ENCODE measurements at places on chromosomes 6 and 20.

DNA sequence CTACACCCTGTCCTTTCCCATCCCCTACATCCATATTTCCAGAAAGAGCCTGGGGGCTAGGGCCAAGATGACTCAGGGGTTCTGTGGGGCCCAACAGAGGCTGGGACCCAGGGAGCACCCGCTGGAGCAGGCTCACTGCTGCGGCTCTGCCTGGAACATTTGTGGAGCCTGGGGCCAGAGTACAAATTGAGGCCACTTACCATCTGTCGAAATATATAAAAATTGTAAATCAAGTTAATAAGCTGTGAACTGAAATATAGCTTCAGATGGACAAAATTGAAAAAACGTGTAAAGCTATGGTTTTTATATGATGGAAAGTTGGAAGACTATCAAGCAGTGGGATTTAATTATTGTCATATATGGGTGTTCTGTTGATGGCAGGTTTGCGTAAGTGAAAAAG is 82.9 kb upstream of the ATXN1 start:
- DNase-seq: no peak

- no peak for DNase-seq
Observed at GRCh38 chr6:134432036-134432435, 114.1 kb upstream of the SGK1 start.

- DNase-seq: no peak
Observed at GRCh38 chr20:57250607-57251343, 15.7 kb downstream of the BMP7 start.

- DNase-seq: no peak
Observed at GRCh38 chr6:123518441-123519188, 118.1 kb downstream of the TRDN start.

GRCh38 chr6:107648983-107649382 is 159.1 kb downstream of the SOBP start:
- no peak for DNase-seq

GRCh38 chr6:160735523-160735922 is 33.5 kb downstream of the PLG start:
- DNase-seq: no peak

- no peak for DNase-seq
Observed at GRCh38 chr6:76510489-76510888, 438.0 kb upstream of the IMPG1 start.

DNA sequence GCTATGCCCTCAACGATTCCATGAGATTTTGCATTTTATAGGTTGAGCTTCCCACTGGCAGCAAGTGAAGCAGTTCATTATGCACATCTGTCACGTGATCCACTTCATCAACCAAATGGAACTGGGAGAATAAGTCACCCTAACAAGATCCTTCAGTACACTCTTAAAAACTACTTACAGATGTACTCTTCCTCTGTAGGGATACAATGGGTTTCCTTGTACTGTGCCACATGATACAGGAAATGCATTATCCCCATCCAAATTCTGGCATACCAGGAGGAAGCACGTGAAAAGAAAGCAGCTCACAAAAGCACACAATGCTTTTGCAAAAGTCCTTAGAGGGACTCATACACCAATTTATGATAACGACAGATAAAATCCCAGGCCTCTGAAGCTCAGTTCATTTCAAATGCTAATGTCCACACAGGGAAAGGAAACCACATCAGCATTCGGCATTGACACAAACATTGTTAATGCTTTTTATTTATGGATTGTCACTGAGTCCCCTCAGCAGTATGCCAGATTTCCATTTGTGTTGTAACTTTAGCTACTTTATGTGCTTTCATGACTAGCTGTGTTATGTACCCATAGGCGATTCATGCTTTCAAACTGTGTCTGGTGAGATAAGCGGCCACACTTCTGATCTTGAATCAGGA is 58.1 kb upstream of the REV3L start:
- DNase-seq: no peak

GRCh38 chr20:6663751-6664388 is 103.6 kb upstream of the BMP2 start:
- no peak for DNase-seq

DNA sequence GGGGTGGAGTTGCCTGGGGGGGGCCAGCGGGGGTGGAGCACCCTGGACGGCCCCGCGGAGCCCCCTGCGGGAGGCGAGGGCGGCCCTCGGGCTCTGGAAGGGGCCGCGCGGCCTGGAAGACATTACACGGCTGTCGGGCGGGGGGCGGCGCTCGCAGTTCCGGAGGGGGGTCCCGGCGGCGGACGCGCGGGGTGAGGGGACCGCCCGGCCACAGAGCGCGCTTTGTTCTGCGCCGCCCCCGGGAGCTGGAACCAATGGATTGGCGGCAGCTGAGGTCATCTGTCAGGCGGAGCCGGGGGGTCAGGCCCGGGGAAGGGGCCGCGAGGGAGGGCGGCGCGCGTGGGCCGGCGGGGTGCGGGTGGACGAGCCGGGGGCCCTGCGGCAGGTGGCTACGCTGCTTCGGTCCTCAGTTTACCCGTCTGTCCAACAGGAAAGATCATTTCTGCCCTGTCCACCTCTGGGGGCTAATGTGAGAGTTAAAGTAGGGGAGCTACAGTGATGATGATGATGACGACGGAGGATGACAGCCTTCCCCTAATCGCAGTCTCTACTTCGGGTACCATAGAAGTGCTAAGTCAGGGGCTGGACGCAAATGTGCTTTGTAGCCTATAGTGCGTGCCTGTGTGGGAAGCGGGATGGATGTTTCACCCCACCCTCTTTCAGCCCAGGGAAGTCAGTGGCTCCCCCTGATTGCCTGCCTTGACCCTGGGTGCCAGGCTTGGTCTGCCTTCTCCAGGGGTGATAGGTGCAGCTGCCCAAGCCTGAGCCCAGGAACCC is 10.4 kb downstream of the SRXN1 start:
- DNase-seq: no peak

DNA sequence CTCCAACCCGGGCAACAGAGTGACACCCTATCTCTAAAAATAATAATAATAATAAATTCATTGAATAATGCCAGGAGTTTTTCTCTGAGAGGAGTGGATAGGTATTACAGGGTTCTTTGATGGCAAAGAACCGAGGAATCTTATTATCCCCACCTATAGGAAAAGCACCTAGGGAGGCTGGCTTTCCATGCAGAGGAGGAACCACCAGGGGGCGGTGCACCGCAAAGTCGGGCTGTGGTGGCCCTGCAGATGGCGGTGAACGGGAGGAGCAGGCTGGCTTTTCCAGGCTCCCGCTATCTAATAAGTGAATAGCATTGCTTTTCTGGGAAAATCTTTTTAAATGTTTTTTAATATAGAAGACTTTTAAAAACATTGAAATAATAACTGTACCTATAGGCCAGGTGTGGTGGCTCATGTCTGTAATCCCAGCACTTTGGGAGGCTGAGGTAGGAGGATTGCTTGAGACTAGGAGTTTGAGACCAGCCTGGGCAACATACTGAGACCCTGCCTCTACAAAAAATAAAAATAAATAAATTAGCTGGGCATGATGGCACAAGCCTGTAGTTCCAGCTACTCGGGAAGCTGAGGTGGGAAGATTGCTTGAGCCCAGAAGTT is 864.2 kb downstream of the KIF16B start:
- peak; percentile 17 for DNase-seq

- no peak for DNase-seq
Observed at GRCh38 chr6:33983109-33983716, 162.7 kb downstream of the GRM4 start.

DNA sequence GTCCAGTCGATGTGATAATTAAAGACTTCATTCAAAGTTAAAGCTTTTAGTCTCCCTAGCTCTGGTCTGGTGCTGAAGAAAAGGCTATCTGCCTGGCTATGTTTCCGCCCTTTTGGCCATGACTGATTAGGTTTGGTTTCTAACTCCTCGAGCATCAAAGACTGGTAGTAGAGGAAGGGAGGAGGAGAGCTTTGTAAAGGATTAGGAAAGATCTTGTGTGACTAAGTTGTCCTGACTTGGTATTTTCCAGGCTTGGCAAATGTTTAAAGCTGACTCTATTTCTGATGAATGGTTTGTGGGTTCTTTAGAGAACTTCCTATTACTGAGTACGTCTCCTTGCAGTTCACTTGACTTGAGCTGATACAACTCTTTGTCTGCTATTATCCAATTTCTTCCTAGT is 312.9 kb downstream of the GJA1 start:
- DNase-seq: no peak

GRCh38 chr6:26595669-26596269 is 984 bp upstream of the ABT1 start:
- peak; percentile 65 for DNase-seq

DNA sequence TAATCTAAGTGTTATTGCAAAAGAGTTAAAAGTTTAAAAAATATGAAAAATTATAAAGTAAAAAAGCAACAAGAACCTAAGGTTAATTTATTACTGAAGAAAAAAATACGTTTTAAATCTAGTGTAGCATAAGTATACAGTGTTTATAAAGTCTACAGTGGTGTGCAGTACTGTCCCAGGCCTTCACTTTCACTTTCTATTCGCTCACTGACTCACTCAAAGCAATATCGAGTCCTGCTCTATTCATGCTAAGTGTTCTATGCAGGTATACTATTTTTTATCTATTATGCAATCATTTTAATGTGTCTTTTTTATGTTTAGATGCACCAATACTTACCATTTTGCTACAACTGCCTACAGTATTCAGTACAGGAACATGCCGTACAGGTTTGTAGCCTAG is 113.0 kb downstream of the MANEA start:
- no peak for DNase-seq

GRCh38 chr20:5260889-5261288 is 55.9 kb downstream of the PROKR2 start:
- DNase-seq: no peak

GRCh38 chr6:12200015-12200564 is 90.1 kb upstream of the EDN1 start:
- no peak for DNase-seq

GRCh38 chr6:13712599-13712898 is 914 bp upstream of the RANBP9 start:
- no peak for DNase-seq

DNA sequence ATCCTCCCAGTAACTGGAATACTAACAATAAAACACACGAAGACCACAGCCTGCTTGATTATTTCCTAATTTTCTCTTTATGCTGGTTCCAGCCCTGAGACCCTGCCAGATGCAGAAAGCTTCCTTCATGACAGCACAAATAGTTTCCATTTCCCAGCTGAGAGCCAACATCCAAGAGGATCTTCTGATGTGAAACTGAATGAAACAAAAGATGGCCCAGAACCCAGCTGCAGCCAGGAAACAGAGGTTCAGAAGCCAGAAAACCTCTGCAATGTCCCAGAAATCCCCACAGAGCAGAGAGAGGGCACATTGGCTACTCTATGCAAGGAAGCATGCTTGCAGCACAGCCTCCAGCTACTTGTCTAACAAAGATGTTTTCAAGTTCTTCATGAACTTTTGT is 61.8 kb upstream of the PLEKHG1 start:
- DNase-seq: no peak

DNA sequence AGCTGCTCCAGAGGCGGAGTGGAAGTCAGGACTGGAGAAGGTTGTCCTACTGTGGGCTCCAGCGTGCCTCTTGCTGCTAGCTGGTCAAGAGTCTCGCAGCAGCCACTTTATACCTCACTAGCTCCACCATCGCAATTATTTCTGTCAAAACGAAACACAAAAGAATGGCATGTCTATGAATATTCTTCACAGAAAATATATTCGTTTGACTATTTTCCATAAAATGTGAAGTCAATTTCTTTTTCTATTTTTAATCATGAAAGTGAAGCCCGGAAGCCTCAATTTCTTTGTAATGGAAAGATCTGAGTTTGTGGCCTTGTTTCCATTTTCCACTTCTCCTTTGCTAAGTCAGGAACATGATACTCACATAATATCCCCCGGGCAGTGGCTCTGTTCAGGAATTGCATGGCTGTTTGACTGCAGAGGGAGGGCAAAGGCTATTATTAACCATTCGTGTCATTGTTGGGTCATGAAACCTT is 51.7 kb downstream of the DTD1 start:
- no peak for DNase-seq

GRCh38 chr6:5904532-5904931 is 102.2 kb downstream of the NRN1 start:
- DNase-seq: no peak

DNA sequence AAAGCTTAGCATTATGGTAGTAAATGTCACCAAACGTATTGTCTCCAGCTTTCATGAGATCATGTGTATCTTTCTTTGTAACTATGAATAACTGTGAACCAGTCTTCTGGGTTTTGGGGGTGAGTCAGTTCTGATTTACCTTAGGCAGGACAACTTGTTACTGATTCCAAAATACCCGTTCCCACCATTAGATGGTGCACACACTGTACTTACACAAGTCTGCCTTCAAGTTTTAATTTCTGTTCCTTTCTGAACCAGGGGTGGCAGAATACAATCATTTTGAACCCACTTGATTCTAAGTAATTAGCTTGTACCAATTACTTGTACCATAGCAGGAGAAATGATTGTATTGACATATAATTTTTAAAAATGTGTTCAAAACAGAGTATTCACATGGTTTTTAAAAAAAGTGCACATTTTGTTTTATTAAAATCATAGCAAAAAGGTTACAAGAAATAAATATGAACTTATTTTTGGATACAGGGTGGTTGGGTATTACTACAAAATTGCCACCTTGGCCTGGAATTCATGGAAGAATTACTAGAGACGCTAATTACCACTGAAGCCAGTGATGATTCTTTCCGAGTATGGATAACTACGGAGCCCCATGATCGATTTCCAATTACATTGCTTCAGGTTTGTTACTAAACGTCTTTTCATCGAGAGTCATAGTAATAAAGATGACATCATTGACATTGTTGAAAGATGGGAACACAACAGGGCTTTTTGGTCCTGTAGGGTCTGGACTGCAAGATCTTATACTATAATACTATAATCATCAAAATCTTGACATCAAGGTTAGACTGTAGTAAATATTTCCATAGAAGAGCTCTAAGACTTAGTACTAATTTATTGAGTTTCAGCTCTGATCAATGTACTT is 75.2 kb upstream of the GLP1R start:
- DNase-seq: no peak

- no peak for DNase-seq
Observed at GRCh38 chr6:50663806-50664205, 49.5 kb upstream of the TFAP2D start.

GRCh38 chr6:19083801-19084200 is 696.7 kb downstream of the RNF144B start:
- DNase-seq: no peak

GRCh38 chr20:13756551-13756950 is 28.2 kb downstream of the ESF1 start:
- DNase-seq: no peak

- DNase-seq: no peak
Observed at GRCh38 chr6:71224011-71224410, 64.6 kb upstream of the OGFRL1 start.

GRCh38 chr6:56850626-56851025 is 104.3 kb upstream of the BEND6 start:
- no peak for DNase-seq

DNA sequence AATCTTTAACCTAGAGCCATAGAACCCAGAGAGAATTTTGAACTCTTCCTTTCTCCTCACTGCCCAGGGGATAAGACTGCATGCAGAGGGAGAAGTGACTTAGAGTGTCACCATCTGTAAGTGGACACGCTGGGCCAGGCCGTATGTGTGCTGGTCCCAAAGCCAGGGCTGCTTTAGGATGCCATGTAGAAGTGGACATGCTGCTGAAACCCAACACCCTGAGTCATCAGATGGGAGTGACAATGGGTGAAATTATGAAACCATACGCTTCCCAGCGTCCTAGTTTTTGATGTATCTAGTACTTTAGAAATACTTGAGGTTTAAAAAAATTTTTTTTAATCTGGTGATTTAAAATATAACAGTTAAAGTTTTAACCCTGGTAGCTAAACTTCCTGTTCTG is 191.1 kb downstream of the FNDC1 start:
- DNase-seq: no peak

GRCh38 chr6:52546192-52546591 is 30.7 kb downstream of the TRAM2 start:
- no peak for DNase-seq
